AG10803 (cell line): ENCODE measurements at places on chromosomes 4 and X.

- DNase-seq, result no peak
These were observed 1.3 kb upstream of the TSPYL2 start for GRCh38 chrX:53080628-53081580.

DNA sequence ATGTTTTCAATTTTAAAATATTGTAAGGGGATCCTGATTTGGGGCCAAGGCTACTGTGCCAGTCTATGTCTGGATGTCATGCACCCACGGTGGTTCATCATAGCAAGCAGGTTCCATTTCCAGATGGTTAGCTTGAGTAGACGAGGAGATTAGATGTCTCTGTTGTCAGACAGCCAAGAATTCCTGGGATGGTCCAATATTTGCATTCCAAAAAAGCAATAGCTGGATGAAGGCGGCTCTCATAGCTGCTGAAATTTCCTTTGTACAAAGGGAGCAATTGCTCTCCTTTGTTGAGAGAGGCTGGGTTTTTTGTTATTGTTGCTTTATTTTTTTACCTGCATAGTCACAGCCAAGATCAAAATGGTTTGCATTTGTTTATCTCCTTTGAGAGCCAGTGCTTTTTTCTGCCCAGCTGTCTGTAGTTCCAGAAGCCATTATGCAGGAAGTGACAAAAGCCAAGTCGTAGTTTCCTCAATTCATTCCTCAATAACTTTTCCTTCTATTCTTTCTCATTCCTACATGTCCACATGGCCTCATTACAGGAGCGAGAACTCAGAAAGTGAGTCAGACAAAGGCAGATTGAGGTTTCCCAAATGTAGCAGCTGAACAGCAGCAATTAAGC is 107.9 kb downstream of the MMRN1 start:
- DNase-seq, result no peak

DNA sequence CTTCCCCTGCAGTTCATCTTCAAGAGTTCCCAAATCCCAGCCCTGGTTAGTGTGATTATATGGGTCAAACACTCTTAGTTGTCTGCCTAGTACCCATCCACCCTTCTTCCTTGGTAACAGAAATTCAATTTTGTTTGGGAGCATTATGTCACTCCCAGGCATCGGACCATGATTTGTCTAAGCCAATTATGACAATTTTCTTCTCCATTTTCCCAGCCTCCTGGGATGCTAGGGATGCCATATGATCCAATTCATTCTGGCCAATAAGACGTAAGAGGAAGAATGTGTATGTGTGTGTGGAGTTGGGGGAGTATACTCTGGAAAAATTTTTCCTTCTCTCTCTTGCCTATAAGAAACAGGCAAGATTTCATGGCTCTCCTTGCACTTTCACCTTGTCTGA is 465.9 kb downstream of the MID1IP1 start:
- DNase-seq, result no peak

GRCh38 chr4:19177616-19178015 is 1074.1 kb upstream of the SLIT2 start:
- DNase-seq, result no peak

GRCh38 chrX:54865208-54865607 is 55.4 kb upstream of the TRO start:
- DNase-seq, result no peak

- DNase-seq, result peak; percentile 35
These were observed 999.0 kb upstream of the ADGRL3 start for GRCh38 chr4:60201052-60201673.

GRCh38 chrX:17373337-17373736 is 1.7 kb upstream of the NHS start:
- no peak for DNase-seq

DNA sequence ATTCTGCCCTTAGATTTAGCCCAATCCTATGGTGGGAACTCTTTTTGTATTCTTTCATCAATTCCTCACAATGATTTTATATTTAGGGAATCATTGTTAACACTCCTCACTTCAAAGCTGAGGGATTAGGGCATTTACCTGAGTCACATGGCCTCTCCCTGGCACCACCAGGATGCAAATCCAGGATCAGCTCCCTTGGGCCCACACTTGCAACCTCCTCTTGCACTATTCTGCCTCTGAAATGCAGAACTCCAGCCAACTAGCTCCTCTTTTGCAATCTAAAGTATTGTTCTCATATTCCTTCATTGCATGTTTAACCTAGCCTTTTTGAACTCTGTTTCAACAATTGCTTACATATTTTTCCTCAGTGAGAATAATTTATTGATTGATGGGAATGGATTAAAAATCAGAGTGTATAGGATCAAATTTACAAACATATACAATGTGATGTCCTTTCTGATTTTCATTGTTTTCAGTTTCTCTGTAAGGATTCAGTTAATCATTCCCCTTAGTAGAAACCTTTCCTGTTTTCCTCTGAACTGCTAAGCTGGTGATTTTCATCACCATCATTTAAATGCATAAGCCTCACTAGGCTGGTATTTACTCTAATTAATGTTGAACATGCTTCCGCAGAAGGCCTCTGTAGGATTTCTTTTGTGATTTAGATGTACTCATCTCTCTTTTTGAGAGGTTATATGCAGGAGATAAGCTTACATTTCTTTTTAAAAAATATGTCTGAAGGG is 3.3 kb upstream of the RELL1 start:
- peak; percentile 46 for DNase-seq
